Stimulated activated CD4-positive, alpha-beta T cell treated with anti-CD3 and anti-CD28 coated beads, Interleukin-1b, Interleukin-23, amount 100 ng/mL, for 4 hours (primary cell): ENCODE measurements at places on chromosomes 7 and 10.
A peak's percentile ranks its signal among the peaks of the same experiment; 100 is the strongest.

DNA sequence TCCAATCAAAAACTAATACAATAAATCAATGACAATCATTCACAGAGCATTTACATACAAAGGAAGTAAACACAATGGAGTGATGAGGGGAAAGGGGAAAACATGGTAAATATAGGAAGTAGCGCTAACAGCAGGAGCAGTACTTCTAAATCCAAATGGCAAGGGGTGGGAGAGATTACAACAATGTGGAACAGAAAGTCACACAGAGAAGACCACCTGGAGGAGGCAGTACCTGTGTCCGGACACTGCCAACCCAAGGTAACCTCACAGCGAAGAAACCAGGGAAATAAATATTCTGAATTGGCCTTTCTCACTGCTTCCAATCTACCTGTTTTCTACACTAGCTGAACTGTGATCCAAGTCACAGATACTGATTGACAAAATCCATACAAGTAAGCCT, 58.2 kb downstream of the ABI1 start:
- DNase-seq, result no peak

GRCh38 chr7:67843001-67843565, 846.5 kb downstream of the TYW1 start:
- DNase-seq, result no peak

DNA sequence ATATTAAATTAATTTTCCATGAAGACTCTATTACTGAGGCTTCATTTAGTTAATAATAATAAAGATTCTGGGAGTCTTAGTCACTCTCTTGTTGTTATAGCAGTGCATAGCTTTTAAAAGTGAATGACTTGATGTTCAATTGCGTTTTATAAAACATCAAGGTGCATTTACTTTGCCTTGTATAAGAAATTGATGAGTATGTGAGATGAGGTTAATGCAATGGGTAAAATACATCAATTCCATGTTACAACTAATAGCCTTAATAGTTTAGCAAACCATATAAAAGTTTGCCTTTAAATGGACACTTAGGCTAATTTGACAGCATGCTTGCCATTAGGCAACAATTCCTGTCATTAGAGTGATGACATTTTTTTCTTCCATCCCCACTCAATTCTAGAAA, 173.6 kb upstream of the TEX47 start:
- no peak for DNase-seq

GRCh38 chr7:139109188-139109982, at the start of gene ZC3HAV1:
Gene ZC3HAV1, minus strand, starts transcription at chr7:139109720. Its CDS starts 389 bp downstream, at chr7:139109331.
- peak; percentile 72 for DNase-seq
